ENCODE measurements at places on chromosomes 4 and X.

GRCh38 chr4:151251603-151252304, 25.2 kb upstream of the PRSS48 start:
- peak; percentile 91 for DNase-seq

- no peak for DNase-seq
Observed at GRCh38 chr4:81343536-81343935, 128.2 kb downstream of the RASGEF1B start.

DNA sequence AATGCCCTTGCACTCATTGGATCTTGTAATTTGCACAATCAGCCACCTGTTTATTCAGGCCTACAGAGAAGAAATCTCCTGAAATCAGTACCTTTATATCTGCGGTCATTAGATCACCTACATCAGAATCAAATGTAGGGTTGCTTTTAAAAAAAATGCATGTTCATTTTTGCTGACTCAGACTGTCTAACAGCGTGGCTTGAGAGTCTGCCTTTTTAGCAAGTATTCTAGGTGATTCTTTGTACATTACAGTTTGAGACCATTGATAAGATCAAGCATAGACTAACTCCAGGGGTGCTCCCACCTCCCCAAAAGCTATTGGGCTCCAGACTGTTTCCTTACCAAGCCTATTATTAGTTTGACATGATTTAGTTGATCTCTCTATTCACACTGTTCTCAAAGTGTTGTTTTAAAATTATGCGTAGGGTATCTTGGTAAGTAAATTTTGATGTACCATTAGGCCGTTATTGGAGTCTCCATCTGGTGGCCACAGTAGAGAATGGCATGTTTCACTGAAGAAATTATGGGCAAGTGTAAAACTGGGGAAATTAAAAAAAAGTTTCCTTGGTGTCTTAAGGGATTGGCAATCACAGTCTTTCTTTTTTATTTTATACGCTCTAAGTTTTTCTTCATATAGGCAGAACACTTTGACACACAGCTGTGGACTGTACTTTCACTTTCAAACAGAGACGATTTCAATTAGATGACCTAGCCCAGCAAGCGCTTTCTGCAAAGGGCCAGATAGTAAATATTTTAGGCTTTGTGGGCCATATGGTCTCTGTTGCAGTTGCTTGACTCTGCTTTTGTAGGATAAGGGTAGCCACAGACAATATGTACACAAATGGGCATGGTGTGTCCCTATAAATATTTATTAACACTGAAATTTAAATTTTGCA, 33.7 kb upstream of the MSL3 start:
- peak; percentile 0 for DNase-seq

DNA sequence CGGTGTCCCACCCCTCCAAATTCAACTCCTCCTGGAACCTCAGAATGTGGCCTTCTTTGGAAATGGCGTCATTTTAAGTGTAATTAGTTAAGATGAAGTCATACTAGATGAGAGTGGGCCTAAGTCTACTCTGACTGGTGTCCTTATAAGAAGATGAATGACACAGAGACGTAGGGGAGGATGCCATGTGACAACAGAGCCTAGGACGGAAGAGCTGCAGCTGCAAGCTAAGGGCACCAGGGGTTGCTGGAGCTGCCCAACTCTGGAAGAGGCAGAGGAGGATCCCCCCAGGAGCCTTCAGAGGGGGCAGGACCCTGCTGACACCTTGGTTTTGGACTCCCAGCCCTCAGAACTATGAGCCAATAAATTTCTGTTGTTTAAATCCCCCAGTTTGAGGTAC, 115.1 kb downstream of the STK32B start:
- DNase-seq: no peak

DNA sequence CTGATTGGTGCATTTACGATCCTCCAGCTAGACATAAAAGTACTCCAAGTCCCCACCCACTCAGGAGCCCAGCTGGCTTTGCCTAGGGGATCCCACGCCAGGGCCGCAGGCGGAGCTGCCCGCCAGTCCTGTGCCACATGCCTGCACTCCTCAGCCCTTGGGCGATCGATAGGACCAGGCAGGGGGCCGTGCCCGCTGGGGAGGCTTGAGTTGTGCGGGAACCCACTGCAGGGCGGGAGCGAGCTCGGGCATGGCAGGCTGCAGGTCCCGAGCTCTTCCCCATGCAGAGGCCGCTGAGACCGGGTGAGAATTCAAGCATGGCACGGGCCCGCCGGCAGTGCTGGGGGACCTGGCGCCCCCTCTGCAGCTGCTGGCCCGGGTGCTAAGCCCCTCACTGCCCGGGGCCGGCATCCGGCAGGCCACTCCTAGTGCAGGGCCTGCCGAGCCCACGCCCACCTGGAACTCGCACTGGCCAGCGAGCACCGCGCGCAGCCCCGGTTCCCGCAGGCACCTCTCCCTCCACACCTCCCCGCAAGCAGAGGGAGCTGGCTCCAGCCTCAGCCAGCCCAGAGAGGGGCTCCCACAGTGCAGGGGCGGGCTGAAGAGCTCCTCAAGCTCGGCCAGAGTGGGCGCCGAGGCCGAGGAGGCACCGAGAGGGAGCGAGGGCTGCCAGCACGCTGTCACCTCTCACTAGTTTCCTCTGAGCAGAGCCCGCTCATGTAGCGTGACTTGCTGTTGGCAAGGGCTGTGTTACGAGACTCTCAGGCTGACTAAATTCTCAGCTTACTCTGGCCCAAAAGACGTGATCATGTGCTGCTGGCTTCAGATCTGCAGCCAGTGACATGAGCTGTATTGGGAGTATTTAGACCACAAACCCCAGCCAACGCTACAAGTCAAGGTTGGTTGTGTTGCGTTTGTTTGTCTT, 87.5 kb downstream of the TRAPPC11 start:
- no peak for DNase-seq

- DNase-seq: no peak
Observed at GRCh38 chr4:147370473-147370872, 110.4 kb upstream of the EDNRA start.

DNA sequence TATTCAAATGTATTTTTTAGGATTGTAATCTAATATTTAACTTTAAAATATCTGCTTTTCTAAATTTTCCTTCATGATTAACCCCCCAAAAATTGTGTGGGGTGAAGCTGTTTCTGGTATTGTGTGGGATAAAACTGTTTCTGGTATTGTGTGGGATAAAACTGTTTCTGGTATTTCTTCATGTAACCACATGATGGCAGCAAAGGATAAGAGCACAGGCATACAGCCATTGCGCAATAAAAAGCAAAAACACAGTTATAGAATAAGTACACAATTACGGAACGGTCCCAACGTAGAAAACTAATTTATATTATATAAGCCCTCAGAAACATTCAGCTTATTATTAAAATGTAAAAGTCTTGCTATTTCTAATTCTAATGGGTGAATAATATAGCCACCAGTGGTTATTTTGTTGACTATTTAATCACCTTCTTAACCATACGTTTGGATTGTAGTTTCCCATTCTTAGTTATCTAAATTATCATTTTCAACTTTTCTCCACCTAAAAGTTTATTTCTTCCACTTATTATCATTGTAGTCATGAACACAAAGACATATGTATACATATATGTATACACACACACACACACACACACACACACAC, 333.9 kb upstream of the FSTL5 start:
- DNase-seq: peak; percentile 30

DNA sequence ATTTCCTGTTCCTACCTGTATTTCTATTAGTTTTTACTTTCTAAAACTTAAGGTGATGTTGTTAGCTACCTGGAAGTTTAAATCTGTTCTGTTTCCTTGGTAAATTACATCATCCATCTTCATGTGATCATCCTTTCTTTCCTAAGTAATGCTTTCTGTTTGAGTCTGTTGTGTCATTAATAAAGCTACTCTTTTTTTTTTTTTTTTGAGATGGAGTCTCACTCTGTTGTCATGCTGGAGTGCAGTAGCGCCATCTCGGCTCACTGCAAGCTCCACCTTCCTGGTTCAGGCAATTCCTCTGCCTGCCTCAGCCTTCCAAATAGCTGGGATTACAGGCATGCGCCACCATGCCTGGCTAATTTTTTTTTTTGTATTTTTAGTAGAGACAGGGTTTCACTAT, 73.3 kb downstream of the FIP1L1 start:
- DNase-seq: no peak

DNA sequence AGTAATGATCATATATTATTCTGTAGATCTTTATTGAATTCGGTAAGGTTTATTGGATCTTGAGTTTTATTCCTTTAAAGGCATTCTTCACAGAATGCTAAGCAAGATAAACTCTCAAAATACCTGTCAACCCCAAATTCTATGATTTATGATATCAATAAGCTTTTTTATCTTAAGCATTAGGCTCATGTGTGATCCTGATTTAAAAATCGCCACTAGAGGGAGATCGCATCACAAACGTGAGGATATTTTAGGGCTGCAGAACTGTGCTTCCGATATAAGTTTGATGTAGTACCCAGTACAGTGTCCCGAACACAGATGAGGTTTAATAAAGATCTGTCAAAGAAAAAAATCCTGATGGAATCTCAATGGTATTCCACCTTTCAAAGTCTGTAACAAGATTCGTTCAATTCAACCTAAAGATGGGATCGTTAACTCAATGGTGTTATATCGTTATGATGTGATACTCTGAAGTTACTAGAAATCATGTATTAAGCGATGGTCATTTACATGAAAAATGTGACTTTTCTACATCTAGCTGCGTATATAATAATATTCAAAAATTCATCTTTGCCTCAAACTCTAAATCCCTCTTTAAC, 169.0 kb downstream of the CORIN start:
- peak; percentile 32 for DNase-seq

- DNase-seq: no peak
Observed at GRCh38 chr4:67286724-67287123, 258.6 kb downstream of the CENPC start.

DNA sequence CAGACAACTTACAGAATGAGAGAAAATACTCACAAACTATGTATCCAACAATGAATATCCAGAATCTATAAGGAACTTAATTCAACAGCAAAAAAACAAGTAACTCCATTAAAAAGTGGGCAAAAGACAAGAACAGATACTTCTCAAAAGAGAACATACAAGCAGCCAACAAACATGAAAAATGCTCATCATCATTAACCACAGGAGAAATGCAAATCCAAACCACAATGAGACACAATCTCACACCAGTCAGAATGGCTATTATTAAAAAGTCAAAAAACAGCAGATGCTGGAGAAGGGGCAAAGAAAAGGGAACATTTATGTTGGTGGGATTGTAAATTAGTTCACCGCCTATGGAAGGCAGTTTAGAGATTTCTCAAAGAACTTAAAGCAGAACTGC, 150.3 kb downstream of the FGF16 start:
- DNase-seq: no peak

Data from HepG2 (cell line).